ENCODE measurements at places on chromosomes 4 and X.

GRCh38 chr4:81369886-81370285 lies 101.8 kb downstream of the RASGEF1B start:
- peak; percentile 8 for DNase-seq

GRCh38 chr4:159374749-159375530 lies 272.1 kb downstream of the RAPGEF2 start:
- no peak for DNase-seq

- DNase-seq, result no peak
Measured at GRCh38 chr4:164207460-164207859, 546.5 kb upstream of the SMIM31 start.

GRCh38 chr4:99845708-99846469 lies 29.3 kb downstream of the DAPP1 start:
- no peak for DNase-seq

GRCh38 chr4:109022961-109023360 lies 260.1 kb upstream of the ETNPPL start:
- no peak for DNase-seq

DNA sequence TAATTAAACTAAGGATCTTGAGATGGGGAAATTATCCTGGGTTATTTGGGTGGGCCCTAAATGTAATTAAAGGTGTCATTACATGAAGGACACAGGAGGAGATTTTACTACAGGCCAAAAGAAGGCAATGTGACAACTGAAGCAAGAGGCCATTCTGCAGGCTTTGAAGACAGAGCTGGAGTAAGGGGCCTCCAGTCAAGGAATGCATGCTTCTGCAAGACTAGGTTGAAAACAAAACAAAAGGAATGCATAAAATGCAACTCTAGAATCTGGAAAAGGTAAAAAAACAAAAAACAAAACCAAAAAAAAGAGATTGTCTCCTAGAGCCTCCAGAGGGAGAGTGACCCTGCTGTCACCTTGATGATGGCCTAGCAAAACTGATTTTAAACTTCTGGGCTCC lies 21.6 kb downstream of the ERVMER34-1 start:
- no peak for DNase-seq

GRCh38 chrX:15497865-15498264 lies 2.7 kb upstream of the BMX start:
- DNase-seq, result peak; percentile 68

GRCh38 chr4:20687864-20688263 lies 12.4 kb upstream of the PACRGL start:
- DNase-seq, result no peak

DNA sequence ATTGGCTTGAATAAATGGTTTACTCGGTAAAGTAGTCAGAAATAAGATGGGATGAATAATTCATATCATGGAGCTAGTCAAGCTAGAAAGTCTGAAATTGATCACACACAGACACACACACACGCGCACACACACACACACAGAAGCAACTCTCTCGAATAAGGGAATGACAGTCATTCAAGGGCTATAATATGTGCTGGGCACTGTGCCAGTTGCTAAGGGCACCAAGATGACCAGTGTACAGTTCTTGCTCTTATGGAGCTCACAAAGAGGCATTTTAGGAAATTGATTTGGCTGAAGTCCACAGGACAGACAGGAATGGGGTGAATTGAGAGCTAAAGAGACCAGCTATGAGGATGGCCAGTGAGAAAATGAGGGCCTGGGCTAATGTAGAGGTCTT lies 34.2 kb upstream of the SH3D19 start:
- no peak for DNase-seq

- DNase-seq, result no peak
Measured at GRCh38 chr4:36286481-36286871, 5.1 kb downstream of the DTHD1 start.

DNA sequence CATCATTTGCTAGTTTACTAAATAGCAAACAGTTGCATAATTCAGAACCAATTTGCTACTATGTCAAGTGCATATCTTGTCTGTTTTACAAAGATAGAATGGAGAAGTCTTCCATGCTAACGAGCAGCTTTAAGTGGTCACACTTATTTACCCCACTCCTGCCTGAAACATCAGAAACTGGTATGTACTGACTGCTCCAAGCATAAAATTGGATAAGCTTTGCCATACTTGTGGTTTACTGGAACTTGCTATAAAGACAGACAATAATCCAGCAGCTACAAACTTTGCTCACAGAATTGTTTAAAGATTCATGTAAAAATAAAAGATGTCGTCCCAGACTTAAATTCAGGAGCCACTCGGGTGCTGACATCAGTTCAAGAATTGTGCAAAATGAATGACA lies 13.3 kb upstream of the CDKL2 start:
- no peak for DNase-seq

GRCh38 chr4:3486541-3487540 lies 23.7 kb downstream of the DOK7 start:
- peak; percentile 57 for DNase-seq

- no peak for DNase-seq
Measured at GRCh38 chr4:86841309-86841708, 7.9 kb downstream of the SLC10A6 start.

DNA sequence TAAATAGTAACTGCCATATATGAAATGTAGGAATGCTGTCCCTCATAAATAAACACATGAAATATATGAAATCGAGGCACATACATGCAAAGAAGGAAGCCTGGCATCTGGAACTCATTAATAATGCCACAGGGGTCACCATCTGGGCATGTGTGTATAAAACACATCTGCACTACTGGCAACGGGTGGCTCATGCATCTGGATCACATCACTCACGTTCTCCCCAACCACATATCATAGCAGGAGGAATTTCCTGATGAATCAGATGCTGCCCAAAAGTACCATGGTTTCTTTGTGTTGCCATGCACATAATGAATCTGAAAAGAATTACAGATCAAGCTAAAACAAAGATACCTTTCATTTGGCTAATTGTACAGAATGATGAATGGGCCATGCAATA lies 28.6 kb downstream of the RNF175 start:
- DNase-seq, result peak; percentile 14

GRCh38 chr4:107391630-107392028 lies 328.4 kb downstream of the PAPSS1 start:
- DNase-seq, result no peak

DNA sequence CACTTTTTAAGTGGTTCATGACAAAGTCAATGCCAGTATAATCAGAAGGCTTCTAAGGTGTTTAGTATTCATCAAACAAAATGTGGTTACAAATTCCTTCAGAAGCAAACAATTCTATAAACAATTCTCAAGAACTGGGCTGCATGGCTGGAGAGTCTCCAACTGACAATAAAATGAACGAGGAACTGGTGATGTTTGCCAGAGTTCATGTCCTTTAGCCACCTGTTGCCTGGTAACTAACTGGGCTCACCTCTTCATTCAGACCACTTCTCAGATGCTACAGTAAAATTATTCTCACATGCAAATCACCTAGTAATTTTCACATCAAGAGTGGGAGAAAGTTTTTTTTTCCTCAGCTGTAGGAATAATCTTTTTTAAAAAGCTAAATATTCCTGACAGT lies 53.3 kb downstream of the CAMK2D start:
- peak; percentile 24 for DNase-seq

DNA sequence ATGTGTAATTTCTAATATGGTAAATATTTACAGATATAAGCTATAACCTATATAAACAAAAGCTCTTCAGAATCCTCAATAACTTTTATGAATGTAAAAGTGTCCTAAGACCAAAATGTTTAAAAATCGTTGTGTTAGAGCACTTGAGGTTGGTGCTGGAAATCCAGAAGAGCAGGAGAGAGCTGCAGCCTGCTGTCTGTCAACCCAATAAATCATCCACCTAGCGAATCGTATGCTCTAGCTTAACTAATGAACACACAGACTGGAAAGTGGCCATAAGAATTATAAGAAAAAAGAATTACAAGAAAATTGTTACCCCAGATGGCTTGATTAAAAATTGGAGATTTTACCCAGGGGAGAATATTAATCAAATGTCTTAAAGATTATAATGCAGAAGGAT lies 17.0 kb downstream of the CFAP97 start:
- DNase-seq, result no peak

- DNase-seq, result no peak
Measured at GRCh38 chr4:151257704-151258103, 19.3 kb upstream of the PRSS48 start.

- peak; percentile 92 for DNase-seq
Measured at GRCh38 chr4:1723131-1723801, 1.9 kb downstream of the TACC3 start.

GRCh38 chr4:151712777-151713176 lies 48.0 kb downstream of the GATB start:
- DNase-seq, result no peak

GRCh38 chr4:31467781-31468180 lies 747.6 kb downstream of the PCDH7 start:
- DNase-seq, result no peak

DNA sequence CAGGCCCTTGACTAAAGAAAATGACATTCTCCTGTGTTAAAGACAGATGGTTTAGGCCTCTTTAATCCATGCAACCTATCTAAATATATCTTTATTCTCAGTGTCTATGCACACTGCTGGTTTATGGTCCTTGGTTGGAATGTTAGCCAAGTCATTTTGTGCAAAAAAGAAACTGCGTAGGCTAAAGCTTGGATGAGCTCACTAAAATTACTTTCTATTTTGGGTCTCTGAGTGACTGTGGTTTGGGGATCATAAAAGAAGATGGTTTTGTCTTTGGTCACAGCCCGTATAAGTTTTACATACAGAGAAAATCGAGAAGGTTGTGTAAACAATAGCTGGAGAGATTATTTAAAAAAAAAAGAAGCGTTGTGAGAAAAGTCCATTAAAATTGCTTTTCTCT lies 443.6 kb downstream of the UBE2NL start:
- DNase-seq, result no peak

DNA sequence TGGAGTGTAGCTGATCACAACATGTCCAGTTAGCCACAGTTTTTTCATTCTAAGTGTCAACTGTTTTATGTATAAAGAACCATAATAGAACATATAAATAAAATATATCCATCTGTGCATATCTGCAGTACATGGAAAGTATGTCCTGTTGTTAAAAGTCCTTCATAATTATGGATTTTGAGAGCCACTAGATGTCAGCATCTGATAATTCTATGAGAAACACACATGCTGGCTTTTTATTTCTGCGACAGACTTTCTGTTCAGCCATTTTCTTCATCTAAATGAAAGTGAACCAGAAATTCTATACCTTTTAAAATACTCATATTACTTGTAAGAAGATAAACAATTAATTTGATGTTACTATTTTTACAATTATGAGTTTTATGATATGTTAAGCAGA lies 251.5 kb downstream of the GPM6A start:
- peak; percentile 77 for DNase-seq

DNA sequence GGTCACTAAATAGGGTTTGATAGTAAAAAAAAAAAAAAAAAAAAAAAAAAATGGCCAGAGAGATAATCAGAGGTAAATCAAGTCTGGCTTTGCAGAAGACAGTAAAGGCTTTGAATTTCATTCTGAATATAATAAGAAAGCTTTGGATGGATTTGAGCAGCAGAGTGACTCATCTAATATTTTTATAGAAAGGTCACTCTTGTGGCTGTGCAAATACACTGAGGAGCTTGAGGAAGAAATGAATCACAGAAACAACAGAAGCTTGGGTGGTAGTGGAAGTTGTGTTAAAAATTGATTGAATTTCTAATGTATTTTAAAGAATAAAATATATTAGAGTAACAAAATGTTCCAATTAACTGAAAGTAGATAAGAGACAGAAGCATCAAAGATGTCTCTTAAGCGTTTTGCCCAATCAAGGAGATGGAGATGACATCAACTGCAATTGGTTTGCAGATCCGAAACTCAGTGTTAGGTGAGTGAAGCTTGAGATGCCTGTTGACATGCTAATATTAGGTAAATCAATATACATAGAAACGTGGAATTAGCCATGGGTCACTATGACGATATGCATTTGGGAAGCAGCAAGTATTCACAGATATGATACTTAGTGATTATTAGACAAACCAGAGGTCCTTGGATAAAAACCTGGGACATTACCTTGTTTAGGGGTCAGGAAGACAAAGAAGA lies 280.5 kb downstream of the GPM6A start:
- no peak for DNase-seq

DNA sequence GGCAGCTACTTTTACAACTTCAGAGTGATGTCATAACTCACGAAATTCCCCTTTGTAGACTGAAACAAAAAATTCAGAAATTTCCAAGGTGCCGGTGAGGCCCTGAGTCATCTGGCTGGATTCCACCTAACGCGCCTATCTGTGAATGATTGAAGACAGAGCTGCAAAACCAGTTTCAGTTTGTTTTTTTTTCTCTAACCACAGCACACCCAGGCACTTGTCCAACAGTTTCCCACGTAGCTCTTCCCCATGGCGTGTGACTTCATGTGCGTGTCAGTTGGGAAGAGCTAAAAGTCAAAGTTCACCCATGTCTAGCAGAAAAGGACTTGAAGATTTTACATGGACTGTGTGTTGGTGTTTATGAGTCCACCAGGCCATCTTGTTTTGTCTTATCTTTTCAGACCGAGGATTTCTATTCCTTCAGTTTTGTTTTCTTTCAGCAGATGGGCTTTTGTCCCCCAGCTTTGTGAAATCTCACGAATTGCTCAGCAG lies 16.4 kb downstream of the TCEANC start:
- no peak for DNase-seq

DNA sequence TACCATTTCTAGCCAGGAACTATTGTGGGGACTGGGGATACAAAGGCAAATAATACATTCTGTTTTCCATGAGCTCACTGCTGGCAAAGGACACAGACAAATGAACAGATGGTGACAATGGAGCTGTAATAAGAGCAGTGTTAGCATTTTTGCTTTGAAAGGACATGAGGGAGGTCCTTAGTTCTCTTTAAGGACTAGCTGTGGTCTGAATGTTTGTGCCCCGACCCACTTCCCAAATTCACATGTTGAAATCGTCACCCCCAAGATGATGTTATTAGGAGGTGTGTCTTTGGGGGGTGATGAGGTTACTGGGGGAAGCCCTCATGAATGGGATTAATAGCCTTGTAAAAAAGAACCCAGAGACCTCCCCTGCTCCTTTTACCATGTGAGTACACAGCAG lies 30.3 kb downstream of the CCNG2 start:
- no peak for DNase-seq

DNA sequence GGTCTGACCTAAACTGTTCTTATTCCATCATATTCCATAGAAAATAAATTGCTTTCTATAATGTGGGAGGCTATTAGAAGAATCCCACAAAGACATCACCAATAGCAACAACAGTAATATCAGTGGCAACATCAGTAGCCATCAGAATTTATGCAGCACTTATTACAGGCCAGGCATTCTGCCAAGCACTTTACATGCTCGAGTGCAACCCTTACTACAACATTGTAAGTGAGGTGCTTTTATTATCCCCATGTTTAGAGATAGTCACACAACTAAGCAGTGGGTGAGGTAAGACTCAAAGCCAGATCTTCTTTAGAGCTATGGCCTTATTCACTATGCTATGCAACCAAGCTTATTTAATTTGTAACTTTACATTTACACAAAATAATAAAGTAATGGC lies 317.1 kb upstream of the BMP3 start:
- no peak for DNase-seq

GRCh38 chr4:53800741-53801140 lies 209.5 kb upstream of the LNX1 start:
- no peak for DNase-seq

DNA sequence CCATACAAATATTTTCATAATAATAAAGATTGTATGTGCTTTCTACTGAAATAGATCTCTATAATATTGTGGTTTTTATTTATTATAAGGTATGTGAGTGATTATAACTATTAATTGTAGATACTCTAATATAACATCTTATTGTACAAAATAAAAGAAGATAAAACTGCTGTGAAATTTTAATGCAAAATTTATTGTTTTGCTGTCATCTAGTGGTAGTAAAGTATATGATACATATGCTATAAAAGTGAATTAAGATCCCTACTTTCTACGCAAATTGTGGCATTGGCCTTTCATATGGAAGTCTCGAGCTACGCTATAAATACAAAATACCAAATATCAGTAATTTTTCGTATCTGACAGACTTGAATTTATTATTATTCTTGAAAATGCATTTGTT lies 19.3 kb downstream of the YIPF7 start:
- peak; percentile 5 for DNase-seq

Measured in NAMALWA (cell line).